ENCODE measurements at places on chromosomes 12 and 14. TPM values are rescaled to one million over a fixed set of nuclear protein-coding genes. Genes with fewer than 3 reads are reported as not detected.
A peak's percentile ranks its signal among the peaks of the same experiment; 100 is the strongest.

GRCh38 chr12:96271469-96272199, 77.5 kb downstream of the ELK3 start:
- no peak for DNase-seq
- peak overlapping the region; percentile 50 for H3K27ac ChIP-seq
- peaks cover 14% of the 10 kb centered on the region for H3K36me3 ChIP-seq
- H3K27me3 ChIP-seq = no peaks in the 10 kb centered on the region
- H3K4me3 ChIP-seq = peak overlapping the region; percentile 1

Gene LRRC10
- total RNA-seq = not detected

- H3K36me3 ChIP-seq = no peaks in the 10 kb centered on the region
- DNase-seq = no peak
- no peak overlapping the region for H3K4me3 ChIP-seq
- H3K4me1 ChIP-seq = no peaks in the 10 kb centered on the region
- H3K27ac ChIP-seq = no peak overlapping the region
These were observed 203.5 kb downstream of the ATXN7L3B start for GRCh38 chr12:74741112-74741511.

- H3K27me3 ChIP-seq = no peaks in the 10 kb centered on the region
- peaks cover 14% of the 10 kb centered on the region for H3K4me1 ChIP-seq
- H3K36me3 ChIP-seq = no peaks in the 10 kb centered on the region
- DNase-seq = no peak
- H3K4me3 ChIP-seq = peak overlapping the region; percentile 90
These were observed 1.0 kb upstream of the KRAS start for GRCh38 chr12:25251769-25252168.

Gene ADGRD1
- total RNA-seq = not detected

DNA sequence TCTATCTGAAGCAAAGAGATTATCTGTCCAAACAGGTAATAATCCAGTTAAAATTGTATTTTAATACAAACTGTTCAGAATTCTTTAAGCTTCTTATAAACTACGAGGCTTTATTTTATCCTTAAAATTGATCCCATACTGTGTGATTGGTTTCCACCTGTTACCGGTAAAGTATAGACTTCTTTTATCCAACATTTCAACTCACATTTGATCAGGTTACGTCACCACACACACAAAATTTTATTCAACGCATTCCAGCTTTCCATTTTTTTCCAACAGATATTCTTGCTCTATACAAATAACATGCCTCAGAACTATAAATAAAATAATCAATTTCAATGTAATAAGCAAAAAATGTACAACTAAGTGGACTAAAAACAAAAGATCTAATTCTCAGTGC, 4.5 kb downstream of the NOVA1 start:
- no peaks in the 10 kb centered on the region for H3K36me3 ChIP-seq
- peaks cover 7% of the 10 kb centered on the region for H3K27me3 ChIP-seq
- H3K4me1 ChIP-seq = no peaks in the 10 kb centered on the region
- H3K27ac ChIP-seq = no peak overlapping the region
- DNase-seq = no peak

DNA sequence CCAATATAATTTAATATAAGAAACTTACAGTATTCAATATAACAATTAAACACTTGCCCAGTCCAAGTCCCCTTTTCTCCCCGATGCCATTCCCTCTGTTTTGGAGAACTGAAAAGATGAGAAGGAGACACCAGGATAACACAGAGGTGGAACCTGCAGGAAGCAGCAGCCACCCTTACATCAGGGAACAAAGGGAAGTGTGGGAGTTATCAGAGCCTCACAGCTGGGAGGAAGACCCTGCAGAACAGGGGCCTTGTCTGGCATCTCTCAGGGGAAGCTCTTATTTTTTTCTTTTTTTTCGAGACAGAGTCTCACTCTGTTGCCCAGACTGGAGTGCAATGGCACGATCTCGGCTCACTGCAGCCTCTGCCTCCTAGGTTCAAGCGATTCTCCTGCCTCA, 52.6 kb downstream of the CALM1 start:
- no peaks in the 10 kb centered on the region for H3K36me3 ChIP-seq
- H3K27me3 ChIP-seq = peaks cover 13% of the 10 kb centered on the region
- H3K27ac ChIP-seq = no peak overlapping the region
- H3K4me1 ChIP-seq = peaks cover 10% of the 10 kb centered on the region
- no peak for DNase-seq
- no peak overlapping the region for H3K4me3 ChIP-seq

Gene KRT8
- total RNA-seq = 0.33 TPM

Gene STYX
- 13.2 TPM for total RNA-seq

Gene SPTLC2
- total RNA-seq = 44.0 TPM

GRCh38 chr12:75722714-75723200, 211.3 kb upstream of the KRR1 start:
- H3K36me3 ChIP-seq = peaks cover 12% of the 10 kb centered on the region
- peak; percentile 73 for DNase-seq
- peak overlapping the region; percentile 64 for H3K4me3 ChIP-seq
- no peaks in the 10 kb centered on the region for H3K27me3 ChIP-seq
- peaks cover 23% of the 10 kb centered on the region for H3K4me1 ChIP-seq

Gene GDF11
- total RNA-seq = 5.0 TPM

GRCh38 chr12:92185052-92185451, 39.4 kb upstream of the BTG1 start:
- H3K4me3 ChIP-seq = peak overlapping the region; percentile 61
- no peaks in the 10 kb centered on the region for H3K27me3 ChIP-seq

Gene CMA1
- not detected for total RNA-seq

DNA sequence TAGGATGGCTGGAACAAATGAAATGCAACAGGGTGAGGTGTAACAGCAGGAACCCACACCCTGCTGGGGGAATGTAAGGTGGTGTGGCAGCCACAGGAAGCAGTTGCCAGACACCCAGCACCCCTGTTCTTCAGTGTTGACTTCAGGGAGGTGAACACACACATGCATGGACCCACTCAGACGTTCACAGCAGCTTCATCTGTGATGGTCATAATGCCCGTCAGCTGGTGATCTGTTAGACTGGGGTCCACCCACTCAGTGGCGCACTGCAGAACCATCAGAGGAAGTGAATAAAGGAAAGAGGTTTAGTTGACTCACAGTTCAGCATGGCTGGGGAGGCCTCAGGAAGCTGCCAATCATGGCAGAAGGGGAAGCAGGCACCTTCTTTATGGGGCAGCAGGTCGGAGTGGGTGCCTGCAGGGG, 22.7 kb upstream of the TEX22 start:
- no peaks in the 10 kb centered on the region for H3K27me3 ChIP-seq
- H3K4me3 ChIP-seq = peak overlapping the region; percentile 71
- no peak for DNase-seq
- H3K36me3 ChIP-seq = no peaks in the 10 kb centered on the region
- H3K27ac ChIP-seq = peak overlapping the region; percentile 80

Gene PLEKHD1
- total RNA-seq = 0.14 TPM

DNA sequence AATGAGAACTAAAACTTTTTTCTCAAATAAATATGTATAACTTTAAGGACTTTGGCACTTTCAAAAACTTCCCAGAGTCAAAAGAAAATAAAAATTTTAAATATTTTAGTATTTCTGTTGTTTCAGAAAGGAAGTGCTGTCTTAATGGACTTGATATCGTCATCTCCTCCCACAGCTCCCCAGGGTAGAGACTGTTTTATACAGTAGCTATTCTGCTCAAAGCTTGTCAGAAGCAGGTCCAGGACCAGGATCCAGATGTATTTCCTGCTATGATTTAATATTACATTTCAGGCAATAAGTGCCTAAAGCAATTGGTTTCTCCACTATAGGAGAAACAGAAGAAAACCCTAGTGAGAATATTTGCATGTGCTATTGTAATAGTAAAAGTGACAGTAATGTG, 218.5 kb upstream of the G2E3 start:
- H3K27ac ChIP-seq = no peak overlapping the region
- H3K4me1 ChIP-seq = no peaks in the 10 kb centered on the region
- no peaks in the 10 kb centered on the region for H3K36me3 ChIP-seq
- DNase-seq = no peak
- H3K4me3 ChIP-seq = no peak overlapping the region
- no peaks in the 10 kb centered on the region for H3K27me3 ChIP-seq

DNA sequence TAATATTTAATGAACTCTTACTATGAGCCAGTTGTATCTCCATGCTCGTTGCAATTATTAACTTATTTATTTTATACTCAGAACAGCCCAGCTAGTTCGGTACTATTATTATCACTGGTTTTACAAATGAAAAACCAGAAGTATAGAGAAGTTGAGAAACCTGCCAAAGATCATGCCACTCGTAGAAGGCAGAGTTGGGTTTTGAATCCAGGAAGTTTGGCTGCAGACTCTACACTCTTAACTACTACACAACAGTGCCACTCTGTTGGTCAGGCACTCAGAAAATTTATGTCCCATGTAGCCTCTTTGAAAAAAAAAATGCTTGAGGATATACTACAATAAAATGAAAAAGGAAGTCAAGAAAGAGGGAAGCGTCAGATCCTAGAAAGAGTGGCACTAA, 71.5 kb upstream of the ARID2 start:
- H3K27ac ChIP-seq = no peak overlapping the region
- peaks cover 36% of the 10 kb centered on the region for H3K4me1 ChIP-seq
- H3K4me3 ChIP-seq = no peak overlapping the region
- DNase-seq = no peak

DNA sequence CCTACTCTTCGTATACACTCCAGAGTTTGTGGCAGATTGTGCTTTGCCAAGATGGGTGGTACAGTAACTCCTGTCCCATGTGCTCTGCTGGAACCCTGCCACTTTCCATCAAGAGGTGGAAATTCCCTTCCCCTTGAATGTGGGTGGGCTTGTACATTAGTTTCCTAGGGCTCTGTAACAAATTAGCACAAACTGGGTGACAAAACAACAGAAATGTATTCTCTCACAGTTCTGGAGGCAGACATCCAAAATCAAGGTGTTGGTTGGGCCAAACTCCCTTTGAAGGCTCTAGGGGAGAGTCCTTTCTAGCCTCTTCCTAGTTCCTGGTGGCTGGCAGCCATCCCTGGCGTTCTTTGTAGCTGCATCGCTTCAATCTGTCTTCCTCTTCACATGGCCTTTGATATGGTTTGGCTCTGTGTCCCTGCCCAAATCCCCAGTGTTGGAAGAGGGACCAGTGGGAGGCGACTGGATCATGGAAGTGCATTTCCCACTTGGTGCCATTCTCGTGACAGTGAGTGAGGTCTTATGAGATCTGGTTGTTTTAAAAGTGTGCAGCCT, 117.5 kb downstream of the VRK1 start:
- H3K27me3 ChIP-seq = no peaks in the 10 kb centered on the region
- peaks cover 8% of the 10 kb centered on the region for H3K36me3 ChIP-seq
- H3K27ac ChIP-seq = no peak overlapping the region

Gene SLC7A8
- total RNA-seq = 3.5 TPM

Gene PIWIL1
- not detected for total RNA-seq

DNA sequence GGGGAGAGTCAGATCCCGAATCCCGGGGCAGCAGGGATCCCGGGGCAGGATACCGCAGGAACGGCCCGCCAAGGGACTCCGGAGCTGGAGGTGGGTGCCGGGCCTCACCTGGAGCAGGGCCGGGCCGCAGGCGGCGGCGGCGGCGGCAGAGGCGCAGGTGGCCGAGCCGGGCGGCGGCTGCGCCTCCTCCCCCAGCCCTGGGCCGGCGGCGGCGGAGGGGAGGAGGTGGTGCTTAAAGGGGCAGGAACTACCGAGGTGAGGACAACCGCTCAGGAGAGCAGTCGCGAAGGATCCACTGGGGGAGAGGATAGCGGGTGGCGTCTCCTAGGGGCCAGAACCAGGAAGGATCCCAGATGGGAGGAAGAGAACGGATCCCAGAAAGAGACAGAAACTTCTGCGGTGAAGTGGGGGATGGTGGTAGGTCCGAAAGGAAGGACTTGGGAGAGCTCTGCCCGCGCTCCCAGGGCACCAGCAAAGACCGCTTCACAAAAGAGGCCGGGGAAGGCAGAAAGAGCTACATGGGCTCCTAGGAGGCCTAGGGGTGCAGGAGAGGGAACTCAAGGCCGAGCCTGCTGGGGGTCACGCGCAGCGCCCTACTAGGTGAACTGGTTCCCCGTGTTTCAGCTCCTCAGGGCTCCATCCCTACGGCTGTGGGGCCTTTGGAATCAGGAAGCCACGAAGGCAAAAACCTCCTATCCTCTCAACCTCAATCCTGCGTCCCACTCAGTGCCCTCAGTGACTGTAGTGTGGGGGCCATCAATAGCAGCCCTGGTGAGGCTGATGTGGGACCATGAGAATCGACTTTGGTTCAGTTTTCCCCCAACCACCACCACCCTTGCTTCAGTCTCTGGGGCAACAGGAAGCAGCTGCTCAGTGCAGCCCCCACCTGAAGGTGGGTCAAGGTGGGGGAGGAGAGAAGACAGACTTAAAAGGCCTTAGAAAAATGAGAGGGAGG, 5.0 kb upstream of the BAZ2A start:
- peak overlapping the region; percentile 99 for H3K4me3 ChIP-seq
- DNase-seq = peak; percentile 79
- no peaks in the 10 kb centered on the region for H3K27me3 ChIP-seq

Gene SNAPC1
- total RNA-seq = 8.8 TPM

DNA sequence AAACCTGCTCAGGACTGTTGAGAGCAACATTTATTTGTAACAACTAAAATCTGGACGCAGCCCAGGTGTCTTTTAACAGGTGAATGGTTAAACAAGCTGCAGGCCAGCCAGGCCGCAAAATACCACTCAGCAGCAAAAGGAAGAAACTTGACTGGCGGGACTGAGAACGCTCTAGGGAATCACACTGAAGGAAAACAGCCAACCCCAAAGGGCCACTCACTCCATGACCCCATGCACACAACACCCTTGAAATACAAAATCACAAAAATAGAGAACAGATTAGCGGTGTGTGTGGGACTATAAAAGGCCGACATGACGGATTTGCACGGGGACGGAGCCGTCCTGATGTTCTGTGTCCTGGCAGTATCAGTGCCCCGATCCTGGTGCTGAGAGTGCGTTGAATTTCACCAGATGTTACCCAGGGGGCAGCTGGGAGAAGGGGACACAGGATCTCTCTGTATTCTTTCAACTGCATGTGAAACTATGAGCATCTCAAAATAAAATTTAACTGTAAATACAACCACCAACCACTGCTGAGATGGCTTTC, 23.0 kb downstream of the VPS37B start:
- no peak for DNase-seq
- H3K27ac ChIP-seq = peak overlapping the region; percentile 65
- no peaks in the 10 kb centered on the region for H3K36me3 ChIP-seq
- no peaks in the 10 kb centered on the region for H3K27me3 ChIP-seq
- H3K4me1 ChIP-seq = peaks cover 70% of the 10 kb centered on the region
- peak overlapping the region; percentile 89 for H3K4me3 ChIP-seq

Gene DPPA3
- total RNA-seq = not detected

GRCh38 chr12:67816269-67816668, 167.7 kb downstream of the DYRK2 start:
- DNase-seq = no peak
- no peaks in the 10 kb centered on the region for H3K27me3 ChIP-seq

- H3K27me3 ChIP-seq = no peaks in the 10 kb centered on the region
- DNase-seq = no peak
- peak overlapping the region; percentile 80 for H3K4me3 ChIP-seq
These were observed 59.7 kb upstream of the ARID2 start for GRCh38 chr12:45669792-45670191.

Gene PMEL
- not detected for total RNA-seq

GRCh38 chr12:42760550-42760949, 171.0 kb upstream of the PRICKLE1 start:
- DNase-seq = no peak
- H3K27ac ChIP-seq = no peak overlapping the region
- no peaks in the 10 kb centered on the region for H3K27me3 ChIP-seq
- no peaks in the 10 kb centered on the region for H3K36me3 ChIP-seq

All from natural killer cell treated with Interleukin-12 subunit alpha and Interleukin-12 subunit beta and Interleukin-15 and Interleukin-18, amount 100 ng/mL, for 72 hours (primary cell).